MM.1S (cell line): ENCODE measurements at places on chromosomes 13 and 19.

DNA sequence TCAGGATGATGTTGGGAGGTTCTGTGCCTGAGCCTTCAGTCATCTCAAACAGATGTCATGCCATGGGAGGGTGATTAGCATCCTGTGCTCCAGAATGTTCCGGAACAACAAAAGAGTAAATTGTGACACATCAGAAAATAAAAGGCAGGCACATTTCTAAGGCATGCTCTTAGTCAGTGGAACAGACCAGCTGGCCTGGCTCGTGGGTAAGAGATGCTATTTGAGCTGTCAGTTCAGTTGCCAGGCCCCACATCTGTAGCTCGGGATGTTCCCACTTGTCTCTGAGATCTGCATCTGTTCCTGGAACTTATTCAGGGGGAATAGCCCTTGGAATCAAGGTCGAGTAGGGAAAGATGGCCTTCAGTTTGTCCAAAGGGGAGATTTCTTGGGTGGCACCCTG, 26.0 kb downstream of the OLFM4 start:
- DNase-seq, result no peak

- DNase-seq, result no peak
These were observed 246.1 kb downstream of the UQCRFS1 start for GRCh38 chr19:28966737-28967399.

DNA sequence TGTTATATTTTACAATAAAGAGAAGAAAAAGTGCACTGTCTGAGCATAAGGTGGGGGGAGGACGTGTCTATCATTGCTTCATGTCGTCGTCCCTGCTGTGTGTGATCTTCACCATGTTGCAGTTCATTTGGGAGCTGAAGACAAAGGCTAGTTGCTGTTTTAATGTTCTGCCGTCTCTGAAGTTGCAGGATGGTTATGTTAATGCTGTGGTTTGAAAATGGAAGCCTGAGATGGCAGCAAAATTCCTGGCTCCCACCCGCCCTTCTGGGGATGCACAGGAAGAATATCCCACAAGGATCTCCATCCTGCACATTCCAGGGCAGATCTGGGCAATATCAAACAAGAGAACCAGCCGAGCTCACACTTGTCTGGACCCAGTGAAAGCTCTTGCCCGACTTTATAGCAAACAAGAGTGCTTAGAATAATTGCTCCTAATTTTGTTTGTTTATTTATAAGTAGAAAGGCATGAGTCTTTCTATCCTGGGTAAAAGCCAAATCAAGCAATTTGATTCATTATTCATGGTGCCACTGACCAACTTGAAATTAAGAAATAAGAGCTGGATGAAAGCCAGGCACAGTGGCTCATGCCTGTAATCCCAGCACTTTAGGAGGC, 110.3 kb upstream of the ABCC4 start:
- no peak for DNase-seq

DNA sequence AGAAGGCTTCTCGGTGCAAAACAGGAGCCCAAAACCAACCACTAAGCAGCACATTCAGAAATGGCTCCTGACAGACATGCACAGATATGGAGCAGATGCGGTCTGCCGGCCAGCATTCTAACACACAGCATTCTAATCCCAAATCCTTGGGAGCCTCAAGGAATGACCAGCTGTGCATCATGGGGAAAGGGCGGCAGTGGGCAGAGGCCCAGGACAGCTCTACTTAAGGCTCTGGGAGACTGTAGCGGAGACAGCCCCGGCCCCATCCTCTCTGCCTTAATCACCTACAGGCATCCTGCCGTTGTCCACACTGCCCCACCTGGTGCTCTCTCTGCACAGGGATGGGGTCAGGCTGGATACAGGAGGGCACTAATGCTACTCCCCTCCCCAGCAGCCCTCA, 1016.0 kb downstream of the UQCRFS1 start:
- no peak for DNase-seq

DNA sequence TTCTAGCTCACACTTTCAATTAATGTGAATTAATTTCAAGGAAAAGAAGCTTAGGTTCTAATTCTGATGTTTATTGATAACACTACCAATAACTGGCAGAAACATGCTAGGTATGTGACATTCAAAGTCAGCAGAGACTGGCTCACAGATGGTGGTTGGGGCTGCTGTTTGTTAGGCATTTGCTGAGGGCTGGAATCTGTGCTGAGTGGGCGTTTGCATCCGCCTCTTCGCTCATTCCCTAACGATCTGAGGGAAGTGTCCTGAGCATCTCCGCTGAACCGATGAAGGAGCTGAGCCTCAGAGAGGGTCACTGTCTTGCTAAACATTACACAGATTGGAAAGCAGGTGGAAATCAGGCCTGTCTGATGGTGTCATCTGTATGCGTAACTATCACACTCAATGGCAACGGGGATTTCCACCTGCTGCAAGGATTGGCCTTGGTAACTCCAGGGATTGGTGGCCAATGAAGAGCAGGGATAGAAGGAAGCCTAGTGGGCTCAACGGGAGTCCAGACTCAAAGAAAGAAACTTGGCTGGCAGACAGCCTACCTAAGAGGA, 338.9 kb downstream of the TEX29 start:
- no peak for DNase-seq

DNA sequence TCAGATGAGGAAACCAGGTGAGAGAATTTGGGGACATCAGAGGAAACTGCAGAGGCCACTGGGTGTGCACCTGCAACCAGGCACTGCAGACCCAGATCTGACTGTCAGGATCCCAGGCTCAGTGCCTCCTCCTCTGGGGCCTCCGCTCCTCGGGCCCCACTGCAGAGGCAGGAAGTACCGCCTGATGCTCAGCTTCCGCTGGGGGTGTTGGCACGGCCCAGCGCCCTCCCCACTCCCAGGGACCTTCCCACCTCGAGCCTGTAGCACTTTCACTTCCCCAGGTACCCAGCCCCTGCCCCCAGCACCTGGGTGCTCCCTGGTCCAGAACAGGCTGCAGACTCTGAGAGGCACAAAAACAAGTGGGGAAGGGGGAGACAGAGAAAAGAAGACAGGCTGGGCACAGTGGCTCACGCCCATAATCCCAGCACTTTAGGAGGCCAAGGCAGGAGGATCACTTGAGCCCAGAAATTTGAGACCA, 1.4 kb upstream of the CD37 start:
- peak; percentile 43 for DNase-seq

DNA sequence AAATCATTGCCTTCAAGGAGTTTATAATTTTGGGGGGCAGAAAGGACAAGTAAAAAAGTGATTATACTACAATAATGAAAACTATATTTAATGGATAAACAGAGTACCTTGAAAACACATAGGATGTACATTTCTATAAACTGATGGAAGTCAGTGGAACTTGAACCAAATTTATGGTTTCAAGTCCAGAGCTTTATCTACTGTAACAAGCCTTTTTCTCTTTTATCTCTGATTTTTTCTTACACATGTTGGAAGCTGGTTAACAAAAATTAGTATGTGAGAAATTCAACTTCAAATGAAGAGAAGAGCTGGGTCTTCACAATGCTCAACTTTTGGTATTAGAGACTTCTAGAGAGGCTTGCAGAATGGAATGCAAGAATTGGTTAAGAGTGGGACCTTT, 393.6 kb downstream of the LMO7 start:
- no peak for DNase-seq

GRCh38 chr13:42754801-42755510, 26.4 kb upstream of the FAM216B start:
- DNase-seq, result no peak

GRCh38 chr13:73109288-73109899, 50.6 kb downstream of the KLF5 start:
- DNase-seq, result no peak

- DNase-seq, result no peak
These were observed 141.7 kb upstream of the SERP2 start for GRCh38 chr13:44231786-44232516.

DNA sequence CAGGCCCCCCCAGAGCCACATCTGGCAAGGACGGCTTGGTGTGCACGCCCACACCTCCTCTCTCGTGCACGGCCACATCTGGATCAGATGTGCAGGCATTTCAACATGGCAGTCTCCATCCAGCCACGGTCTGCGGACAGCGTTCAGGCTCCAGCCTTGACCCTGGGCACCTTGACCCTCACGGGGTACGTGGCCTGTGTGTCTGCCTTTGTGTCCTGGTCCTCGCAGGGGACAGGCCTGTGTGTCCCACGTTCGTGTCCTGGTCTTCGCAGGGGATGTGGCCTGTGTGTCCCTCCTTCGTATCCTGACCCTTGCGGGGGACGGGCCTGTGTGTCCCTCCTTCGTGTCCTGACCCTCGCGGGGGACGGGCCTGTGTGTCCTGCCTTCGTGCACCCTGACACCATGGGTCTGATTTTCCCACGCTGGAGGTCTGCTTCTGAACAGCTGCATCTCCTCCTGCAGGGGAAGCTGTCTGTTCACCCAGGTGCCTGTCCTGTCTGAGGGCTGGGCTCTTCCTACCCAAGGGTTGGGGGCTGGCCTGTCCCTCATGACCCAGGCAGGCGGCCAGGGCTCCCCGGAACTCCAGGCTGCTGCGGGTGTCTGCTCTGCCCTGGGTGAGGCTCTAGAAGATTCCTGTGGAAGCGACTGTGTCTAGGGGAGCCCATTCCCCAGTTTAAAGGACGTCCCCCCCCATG, 25.3 kb downstream of the RASA3 start:
- no peak for DNase-seq

DNA sequence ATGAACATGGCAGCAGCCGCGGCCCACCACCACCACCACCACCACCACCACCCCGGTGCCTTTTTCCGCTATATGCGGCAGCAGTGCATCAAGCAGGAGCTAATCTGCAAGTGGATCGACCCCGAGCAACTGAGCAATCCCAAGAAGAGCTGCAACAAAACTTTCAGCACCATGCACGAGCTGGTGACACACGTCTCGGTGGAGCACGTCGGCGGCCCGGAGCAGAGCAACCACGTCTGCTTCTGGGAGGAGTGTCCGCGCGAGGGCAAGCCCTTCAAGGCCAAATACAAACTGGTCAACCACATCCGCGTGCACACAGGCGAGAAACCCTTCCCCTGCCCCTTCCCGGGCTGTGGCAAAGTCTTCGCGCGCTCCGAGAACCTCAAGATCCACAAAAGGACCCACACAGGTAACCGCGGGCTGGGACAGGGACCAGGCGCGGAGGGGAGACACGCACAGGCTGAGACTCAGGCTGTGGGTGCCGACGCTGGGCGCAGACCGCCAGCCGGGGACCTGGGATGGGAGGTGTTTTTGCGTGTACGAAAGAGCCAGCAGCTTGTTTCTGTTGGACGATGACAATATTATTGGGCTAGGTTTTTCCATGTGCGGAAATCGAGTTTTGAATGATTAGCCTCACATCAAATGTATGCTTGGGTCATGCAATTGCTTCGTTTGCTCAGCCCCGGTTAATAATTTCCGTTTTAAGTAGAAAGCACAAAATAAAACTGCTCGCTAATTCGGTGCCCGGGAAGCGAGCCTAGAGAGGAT, 1.3 kb downstream of the ZIC2 start:
- DNase-seq, result no peak

DNA sequence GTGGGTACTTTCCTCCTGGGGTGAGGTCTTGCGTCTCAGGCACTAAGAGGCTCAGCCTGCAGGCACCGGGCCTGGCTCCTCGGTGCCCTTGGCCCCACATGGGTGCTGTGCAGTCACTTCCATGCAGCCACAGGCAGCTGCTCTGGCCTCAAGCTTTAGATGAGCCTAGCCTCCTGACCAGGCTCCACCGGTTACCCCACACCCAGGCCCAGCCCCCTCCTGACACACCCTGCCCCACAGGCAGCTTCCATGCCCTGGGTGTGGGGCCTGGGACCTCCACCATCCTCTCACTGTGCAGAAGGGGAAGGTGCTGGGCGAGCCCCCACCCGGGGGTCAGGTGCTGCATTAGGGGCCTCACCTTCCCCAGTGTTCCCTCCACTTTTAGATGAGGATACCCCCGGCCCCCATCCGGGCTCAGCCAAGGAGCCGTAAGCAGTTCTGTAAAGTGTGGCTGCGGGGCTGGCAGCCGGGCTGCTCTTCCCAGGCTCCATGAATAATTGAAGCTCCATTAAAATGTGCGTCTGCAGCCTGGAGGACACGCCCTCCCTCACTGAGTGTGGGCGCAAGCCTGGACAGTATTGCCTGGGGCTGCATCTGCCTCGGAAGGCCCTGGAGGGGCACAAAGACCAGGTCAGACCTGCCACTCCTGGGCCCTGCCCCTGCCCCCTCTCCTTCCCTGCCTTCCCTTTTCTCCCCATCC, 72.5 kb upstream of the KCTD15 start:
- DNase-seq, result no peak

GRCh38 chr19:20271215-20271926, 104.4 kb downstream of the ZNF486 start:
- DNase-seq, result no peak

GRCh38 chr19:42433503-42434260, 6.5 kb upstream of the LIPE start:
- peak; percentile 68 for DNase-seq

DNA sequence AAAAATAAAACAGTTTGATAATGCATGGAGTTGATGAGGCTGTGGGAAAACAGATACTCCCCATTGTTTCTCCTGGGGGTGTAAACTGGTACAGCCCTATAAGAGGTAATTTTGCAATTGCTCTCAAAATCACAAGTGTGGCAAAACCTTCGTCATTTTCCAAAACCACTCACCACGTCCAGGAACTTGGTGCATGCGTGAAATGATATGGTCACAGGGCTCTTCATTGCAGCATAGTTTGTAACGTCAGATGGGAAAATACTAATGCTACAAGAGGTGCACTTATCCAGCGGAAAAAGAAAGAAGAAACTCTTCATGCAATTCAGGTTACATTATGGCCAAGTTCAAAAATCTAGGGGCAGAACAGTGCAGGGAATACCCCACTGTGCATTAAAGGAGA, 11.9 kb upstream of the PLAUR start:
- DNase-seq, result no peak

DNA sequence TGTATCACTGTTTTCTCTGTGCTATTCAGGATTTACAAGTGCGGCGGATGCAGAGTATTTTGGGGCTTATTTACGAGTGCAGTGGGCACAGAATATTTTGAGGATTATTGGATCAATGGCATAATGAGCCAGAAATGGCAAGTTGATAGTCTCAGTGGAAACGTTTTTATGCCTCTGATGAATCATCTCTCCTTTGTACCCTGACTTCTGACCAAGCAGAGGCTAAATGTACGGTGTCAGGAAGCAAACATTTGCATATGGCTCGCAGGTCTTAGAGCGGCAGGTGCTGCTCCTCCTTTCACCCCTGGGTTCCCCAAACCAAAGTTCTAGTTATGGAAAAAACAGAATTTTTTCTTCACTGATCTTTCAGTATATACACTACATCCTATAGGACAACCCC, 94.5 kb downstream of the LIG4 start:
- no peak for DNase-seq

- no peak for DNase-seq
These were observed 6.7 kb downstream of the SPPL2B start for GRCh38 chr19:2334986-2335846.

DNA sequence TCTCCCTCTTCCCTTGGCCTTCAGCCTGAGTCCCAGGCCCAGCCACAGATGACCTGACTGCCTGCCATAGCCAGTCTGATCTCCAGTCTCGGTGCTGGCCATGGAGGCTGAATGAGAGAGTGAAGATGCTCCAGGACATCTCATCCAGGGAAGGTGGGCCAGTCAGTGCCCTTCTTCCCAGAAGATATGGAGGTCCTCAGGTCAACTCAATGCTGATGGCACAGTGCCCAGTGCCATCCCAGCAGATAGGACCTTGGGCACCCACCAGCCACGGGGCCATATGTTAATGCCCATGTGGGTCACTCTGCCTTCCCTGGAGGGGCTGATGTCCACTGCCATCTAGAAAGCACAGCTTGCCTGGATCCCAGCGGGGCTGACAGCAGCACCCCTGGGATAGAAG, 7.2 kb downstream of the VSTM2B start:
- no peak for DNase-seq

- DNase-seq, result no peak
These were observed 77.4 kb upstream of the FARP1 start for GRCh38 chr13:98065468-98065867.
